ENCODE measurements at places on chromosomes 7 and 10.

DNA sequence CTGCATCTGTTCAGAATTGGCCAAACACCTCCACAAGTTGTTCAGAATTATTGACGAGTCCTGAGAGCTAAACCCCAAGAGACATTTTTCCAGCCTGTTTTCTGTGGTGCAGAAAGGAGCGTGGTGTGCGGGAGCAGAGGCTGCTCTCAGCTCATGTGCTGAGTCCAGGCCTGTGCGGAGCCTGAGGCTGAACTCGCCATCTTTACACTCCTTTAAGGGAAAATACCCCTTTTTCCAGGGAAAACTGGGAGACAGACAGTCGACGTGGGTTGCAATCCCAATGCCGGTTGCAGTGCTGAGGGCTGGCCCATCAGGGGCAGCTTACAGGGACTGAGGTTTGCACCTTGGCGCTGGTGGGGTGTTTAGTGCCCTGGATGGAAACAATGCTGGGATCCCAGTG lies 112.2 kb downstream of the ADARB2 start:
- no peak for DNase-seq

- no peak for DNase-seq
Observed at GRCh38 chr7:150855476-150856302, 3.4 kb downstream of the AOC1 start.

DNA sequence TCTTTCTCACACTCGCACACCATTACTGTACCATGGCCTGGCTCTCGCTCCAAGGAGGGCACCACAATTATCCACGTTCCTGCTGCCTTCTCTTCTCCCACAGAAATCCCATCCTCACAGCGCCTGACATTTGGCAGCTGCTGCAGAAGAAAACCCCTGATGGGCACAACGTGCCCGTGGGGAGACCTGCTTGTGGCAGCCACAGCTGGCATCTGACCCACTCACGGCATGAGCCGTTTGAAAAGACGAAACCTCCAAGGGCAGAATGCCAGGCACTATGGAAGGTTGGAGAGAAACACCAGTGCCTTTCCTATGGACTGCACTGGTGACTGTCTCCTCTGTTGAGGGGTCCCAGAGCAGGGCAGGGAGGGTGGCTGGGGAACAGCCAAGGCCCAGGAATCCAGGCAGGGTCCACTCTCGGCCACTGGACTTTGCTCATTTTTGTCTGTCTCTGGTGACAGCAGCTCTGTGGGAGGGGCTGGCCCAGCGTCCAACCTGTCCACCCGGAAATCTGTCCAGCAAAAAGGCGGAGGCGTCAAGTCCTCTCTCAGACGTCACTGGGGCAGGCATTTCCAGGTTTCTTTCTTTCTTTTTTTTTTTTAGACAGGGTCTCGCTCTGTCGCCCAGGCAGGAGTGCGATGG lies 61.0 kb upstream of the MKRN1 start:
- DNase-seq: no peak

DNA sequence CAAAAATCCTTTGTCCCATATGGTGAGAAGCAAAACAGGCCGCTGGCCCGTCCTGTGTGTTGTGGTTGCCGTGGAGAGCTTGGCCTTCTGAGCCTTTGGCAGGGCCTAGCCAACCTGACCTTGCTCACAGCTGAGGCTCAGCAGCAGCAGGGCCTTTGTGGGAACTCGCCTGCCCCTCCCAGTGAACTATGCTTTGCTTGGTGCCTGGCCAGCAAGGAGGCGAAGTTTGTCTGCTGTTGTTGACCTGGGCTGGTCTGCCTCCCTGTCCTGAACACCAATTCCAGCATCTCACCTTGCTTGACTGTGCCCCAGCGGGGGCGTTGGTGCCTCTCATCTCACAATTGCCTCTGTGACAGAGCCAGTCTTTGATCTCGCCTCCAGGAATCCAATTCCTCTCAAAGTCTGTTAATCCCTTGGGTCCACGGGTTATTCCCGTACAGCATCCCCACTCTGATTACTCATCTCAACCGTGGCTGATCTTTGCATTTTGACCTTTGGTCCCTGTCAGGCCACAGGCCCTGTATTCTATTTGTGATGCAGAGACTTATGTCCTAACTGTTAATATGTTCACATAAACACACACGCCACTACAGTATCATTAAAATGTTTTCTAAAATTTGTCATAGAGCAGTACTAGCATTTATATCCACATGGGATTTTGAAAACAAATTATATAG lies 22.6 kb downstream of the EPDR1 start:
- DNase-seq: no peak

GRCh38 chr10:121436630-121437341 lies 161.5 kb downstream of the FGFR2 start:
- no peak for DNase-seq

- no peak for DNase-seq
Observed at GRCh38 chr10:114070710-114071109, 27.0 kb downstream of the ADRB1 start.

GRCh38 chr7:116950889-116951351 lies 2.4 kb upstream of the ST7 start:
- DNase-seq: no peak

GRCh38 chr10:36191009-36191408 lies 548.9 kb upstream of the FZD8 start:
- no peak for DNase-seq

GRCh38 chr7:142908921-142909890 lies 23.7 kb upstream of the TRPV6 start:
- no peak for DNase-seq

GRCh38 chr10:91340613-91341362 lies 69.4 kb upstream of the HECTD2 start:
- no peak for DNase-seq

DNA sequence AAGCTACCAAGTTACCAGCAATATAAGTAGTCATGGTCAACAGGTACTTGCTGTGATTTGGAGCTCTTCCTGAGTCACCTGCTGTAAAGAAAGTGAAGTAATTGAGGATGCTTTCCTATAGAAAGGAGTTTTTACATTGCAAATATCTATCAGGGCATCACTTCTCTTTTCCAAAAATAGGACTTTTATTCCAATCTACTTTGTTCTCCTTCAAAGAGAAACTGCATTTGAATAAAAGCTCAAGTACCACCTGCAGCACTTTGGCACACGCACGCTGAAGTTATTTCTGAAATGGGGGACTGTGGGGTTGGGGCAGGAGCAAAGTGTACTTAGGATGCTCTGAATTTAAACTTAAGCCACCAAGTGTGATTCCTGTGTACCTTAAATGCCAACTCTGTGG lies 81.8 kb upstream of the PRKAR2B start:
- no peak for DNase-seq

DNA sequence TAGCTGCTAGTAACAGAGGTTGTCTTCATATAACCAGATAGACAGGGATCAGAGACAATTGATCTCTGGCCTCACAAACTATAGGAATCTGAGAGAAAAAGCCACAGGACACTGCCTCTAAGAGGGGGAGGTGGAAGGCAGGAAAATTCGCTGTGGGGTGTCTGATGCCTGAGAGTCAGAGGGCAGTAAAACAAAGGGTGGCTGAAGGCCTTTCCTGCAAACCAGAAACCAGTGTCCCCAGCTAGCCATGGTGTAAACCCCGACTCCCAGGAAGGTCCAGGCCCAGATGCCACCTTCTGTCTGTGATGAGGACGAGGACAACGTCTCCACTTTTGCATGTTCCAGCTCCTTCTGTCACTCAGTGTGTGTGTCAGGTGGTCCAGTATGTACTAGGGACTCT lies 215.1 kb downstream of the ADARB2 start:
- DNase-seq: no peak

- DNase-seq: no peak
Observed at GRCh38 chr7:124840435-124840834, 74.8 kb upstream of the GPR37 start.

GRCh38 chr10:29495366-29495765 lies 139.4 kb downstream of the SVIL start:
- DNase-seq: no peak

GRCh38 chr7:7565018-7565680 lies 1.5 kb upstream of the MIOS start:
- DNase-seq: no peak

DNA sequence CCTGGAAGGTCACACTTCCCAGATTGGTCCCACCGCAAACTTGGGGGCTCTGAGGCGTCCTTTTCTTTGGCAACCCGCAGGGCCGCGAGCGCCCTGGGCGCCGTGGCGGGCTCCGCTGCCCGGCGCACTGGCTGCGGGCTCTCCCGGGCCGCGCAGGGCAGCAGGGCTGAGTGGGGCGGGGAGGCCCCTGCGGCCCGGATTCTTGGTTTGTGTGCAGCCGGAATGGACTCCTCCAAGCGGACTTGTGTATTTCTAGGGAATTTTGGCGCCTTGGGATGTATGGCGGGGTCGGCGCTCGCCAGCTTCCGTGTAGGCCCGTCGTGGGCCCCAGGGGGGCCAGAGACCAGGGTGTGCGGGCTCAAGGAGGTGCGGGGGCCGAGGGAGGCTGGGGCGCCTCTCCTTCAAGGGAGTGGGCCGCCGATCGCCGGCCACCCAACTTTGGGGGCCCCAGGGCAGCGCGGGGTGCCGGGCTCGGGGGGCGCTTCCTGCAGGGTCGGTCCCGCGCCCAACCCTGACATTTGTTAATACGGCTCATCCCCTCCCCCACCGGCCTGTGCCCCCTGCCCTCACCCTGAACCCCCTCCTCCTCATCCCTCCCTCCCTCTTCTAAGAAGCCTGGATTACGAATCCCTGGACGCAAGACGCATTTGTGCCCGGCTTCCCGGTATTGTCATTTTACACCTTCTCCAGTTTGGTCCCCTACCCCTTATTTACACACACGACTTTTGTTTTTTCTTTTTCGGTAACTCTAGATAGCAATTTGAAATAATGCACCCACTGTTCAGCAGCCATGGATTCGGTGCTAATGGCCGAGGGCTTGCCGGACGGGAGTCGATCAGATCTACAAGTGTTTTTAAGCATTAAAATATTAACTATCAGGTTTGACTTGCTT lies 2.5 kb downstream of the TCF7L2 start:
- no peak for DNase-seq

GRCh38 chr7:142603870-142604448 lies 145.3 kb upstream of the PRSS1 start:
- peak; percentile 74 for DNase-seq

DNA sequence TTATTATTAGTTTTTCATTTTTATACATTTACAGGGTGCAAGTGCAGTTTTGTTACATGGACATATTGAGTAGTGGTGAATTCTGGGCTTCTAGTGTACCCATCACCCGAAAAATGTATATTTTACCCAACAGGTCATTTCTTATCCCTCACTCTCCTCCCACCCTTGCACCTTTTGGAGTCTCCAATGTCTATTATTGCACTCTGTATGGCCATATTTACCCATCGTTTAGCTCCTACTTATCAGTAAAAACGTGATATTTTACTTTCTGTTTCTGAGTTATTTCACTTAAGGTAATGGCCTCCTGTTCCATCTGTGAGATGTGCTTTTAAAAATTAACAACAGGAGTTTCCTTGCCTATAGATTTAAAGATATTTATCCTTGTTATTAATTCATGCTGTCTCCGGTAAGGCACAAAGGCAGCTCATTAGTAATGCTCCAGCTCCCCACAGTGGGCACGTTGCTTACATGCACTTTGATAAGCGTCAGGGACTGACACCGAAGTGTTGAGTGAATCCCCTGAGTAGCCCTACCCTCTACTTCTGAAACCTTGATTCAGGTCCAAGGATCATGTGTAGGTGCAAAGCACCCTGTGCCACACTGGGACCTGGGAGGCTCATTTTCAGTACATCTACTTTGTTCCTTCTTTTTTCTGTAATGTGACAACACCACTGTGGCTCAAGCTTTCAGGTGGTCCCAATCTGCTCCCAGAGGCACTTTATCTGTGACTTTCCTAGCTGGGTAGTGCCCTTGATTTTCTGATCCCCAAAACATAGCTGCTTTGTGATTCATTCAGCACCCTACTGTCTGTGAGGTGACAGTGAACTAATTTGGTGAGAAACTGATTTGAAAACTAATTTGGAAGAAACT lies 27.3 kb downstream of the HYAL4 start:
- peak; percentile 46 for DNase-seq

DNA sequence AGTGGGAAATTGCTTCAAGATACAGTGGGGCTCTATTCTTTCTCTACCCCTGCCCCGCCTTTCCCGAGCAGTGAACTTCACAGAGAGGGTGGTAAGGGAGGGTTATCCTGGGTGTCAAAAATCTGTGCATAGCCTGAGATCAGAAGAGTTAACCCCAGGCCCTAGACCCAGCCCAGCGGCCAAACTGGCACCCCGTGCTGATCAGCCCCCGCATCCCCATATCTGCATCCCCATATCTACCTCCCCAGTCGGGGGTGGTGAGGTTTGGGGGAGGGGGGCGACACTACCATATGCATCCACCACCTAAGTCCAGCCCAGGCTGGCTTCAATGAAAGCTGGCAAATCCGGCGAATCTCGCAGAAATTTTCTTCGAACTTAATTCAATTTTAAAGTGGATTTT lies 7.0 kb upstream of the DLX6 start:
- no peak for DNase-seq

DNA sequence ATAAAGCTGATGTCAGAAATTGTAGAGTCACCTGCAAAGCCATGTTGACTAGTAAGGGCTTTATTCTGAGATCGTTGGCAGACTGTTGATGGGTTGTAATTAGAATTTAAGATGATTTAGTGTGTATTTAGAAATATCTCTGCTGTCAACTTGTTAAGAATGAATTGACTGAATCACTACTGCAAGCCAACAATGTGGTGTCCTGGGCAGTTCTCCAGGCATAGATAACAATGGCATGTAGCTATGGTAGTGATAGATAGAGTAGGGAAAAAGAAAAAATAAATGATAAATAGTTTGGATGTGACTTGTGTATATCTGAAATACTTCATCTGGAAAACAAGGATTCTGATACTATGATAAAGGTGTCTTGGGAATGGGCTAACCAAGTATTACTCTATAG lies 640.2 kb downstream of the ARL4A start:
- DNase-seq: no peak

GRCh38 chr10:47261556-47261955 lies 38.4 kb upstream of the GDF10 start:
- DNase-seq: no peak

DNA sequence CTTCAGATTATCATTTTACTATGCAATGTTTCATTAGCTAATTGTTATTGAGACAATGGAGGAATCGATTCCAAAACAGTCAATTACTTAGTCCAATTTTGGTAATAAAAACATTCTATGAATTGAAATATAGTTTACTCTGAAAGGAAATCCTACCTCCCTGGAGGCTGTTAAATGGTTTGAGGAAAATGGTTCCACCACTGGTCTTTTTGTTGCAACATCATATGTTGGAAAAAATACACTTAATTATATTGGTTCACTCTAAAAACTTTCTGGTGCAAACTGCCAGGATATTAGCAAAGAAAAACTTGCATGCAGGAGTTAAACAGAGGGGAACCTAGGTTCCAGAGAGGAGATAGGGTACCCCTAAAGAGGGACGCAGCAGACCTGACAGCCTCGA lies 267.3 kb upstream of the LYZL1 start:
- DNase-seq: no peak

- no peak for DNase-seq
Observed at GRCh38 chr7:100942045-100942774, 7.1 kb upstream of the MUC3A start.

- no peak for DNase-seq
Observed at GRCh38 chr10:121530481-121531075, 67.7 kb downstream of the FGFR2 start.
